A172 (cell line): ENCODE measurements at places on chromosomes 5 and 9. TPM values are rescaled to one million over a fixed set of nuclear protein-coding genes. Genes with fewer than 3 reads are reported as not detected.

GRCh38 chr5:141298376-141298775 lies 5.5 kb downstream of the SLC25A2 start:
- DNase-seq = no peak

DNA sequence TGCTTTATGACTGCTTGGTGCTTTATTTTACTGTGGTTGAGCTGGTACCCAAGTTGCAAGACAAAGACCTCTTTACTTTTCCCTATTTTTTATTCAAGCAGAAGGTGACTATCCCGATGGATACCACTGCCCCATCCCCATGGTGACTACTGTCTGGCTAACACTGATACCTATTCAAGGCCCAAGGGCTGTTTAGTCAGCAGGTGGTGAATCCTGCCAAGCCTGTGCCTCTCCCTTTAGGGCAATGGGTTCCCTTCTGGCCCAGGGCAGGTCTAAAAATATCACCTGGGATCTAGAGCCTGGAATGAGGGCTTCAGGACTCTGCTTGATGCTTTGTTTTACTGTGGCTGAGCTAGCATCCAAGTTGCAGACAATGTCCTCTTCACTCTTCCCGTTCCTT lies 510.0 kb upstream of the GRAMD2B start:
- no peak for DNase-seq

DNA sequence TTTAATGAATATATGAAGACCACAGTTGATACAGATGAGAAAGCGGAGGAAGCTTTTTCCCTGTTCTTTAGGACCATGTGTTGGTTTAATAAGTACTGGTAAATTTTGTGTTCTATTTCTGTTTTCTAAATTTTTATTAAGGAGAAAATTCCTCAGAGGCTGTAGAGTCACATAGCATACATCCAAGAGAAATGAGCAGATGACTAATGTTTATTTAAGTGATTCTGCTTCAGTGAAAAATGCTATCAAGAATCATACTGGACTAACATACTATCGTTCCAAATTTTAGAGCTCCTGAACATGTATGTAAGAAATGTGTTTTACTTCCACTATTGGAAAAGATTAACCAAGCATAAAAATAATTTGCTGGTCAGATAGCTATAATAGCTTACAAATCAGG lies 115.0 kb downstream of the KIAA1958 start:
- peak; percentile 13 for DNase-seq

DNA sequence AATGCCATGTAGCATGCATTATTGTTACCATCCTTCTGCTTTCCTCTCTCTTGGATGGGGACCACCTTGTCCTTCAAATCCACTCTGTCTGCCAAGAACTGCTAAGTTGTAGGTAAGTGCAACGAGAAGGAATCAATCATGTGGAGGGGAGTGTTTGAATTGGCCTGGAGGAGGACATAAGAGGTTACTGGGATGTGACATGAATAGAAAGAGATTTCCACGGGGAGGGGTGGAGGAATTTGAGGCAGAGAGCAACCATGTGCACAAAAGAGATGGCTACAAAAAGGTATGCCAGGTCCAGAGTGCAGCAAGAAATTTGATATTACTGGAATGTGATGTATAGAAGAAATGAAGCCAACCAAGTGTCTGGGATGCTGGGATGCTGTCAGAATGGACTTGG lies 648.9 kb upstream of the KLF4 start:
- DNase-seq = no peak

DNA sequence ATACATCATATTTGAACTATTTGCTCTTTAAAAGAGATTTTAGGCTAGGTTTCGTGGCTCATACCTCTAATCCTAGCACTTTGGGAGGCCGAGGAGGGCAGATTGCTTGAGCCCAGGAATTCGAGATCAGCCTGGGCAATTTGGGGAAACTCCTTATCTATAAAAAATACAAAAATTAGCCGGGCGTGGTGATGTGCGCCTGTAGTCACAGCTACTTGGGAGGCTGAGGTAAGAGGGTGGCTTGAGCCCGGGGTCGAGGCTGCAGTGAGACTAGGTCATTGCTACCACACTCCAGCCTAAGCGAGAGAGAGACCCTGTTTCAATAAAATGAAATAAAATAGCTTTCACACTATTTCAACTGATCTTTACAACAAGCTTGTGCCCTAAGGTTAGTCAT lies 500 bp upstream of the MRPL22 start:
- DNase-seq = no peak

DNA sequence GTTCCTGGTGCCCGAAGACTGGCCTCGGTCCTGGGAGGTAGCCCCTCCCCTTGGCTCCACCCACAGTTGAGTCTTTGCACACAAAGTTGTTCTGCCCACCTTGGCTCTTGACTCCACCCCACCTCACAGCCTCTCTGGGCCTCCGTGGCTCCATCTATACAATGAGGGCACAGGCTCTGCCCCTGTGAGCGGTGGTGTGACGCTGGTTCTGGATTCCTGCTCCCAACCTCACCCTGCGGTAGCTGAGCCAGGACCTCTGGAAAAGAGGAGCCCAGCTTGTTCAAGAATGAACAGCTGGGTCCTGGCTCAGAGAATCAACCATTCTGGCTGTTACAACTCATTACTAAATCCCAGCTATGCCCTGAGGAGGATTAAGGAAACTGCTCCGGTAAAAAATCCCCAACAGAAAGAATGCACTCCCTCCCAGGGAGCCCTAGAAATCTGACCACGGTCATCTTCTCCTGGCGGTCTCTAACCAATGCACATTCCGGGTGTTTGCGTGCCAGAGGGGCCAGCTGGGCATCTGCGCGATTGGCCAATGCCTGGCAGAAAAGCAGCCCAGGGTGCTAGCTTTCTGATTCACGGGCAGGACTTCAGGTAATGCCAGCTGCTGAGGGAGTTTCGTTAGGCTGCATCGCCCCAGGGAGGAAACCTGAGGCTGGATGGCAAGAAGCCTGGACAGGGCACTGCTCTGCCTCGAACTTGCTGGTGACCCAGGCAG lies 9.9 kb upstream of the GRHPR start:
- DNase-seq = peak; percentile 66

TMEM38B gene
- total RNA-seq = 32.5 and 50.0 TPM in 2 replicates

PKD2L2 gene
- total RNA-seq = not detected in 2 replicates

OGN gene
- not detected in 2 replicates for total RNA-seq

SPATA9 gene
- total RNA-seq = not detected in 2 replicates

NUDT12 gene
- 18.5 and 27.8 TPM in 2 replicates for total RNA-seq
